ENCODE measurements at places on chromosomes 6 and 20.
A peak's percentile ranks its signal among the peaks of the same experiment; 100 is the strongest.

GRCh38 chr6:8082954-8083858 is 19.0 kb upstream of the BLOC1S5 start:
- no peak for DNase-seq

- no peak for DNase-seq
These were observed 132.0 kb upstream of the JAG1 start for GRCh38 chr20:10805764-10806163.

GRCh38 chr6:155260686-155261085 is 3.1 kb upstream of the CLDN20 start:
- no peak for DNase-seq

DNA sequence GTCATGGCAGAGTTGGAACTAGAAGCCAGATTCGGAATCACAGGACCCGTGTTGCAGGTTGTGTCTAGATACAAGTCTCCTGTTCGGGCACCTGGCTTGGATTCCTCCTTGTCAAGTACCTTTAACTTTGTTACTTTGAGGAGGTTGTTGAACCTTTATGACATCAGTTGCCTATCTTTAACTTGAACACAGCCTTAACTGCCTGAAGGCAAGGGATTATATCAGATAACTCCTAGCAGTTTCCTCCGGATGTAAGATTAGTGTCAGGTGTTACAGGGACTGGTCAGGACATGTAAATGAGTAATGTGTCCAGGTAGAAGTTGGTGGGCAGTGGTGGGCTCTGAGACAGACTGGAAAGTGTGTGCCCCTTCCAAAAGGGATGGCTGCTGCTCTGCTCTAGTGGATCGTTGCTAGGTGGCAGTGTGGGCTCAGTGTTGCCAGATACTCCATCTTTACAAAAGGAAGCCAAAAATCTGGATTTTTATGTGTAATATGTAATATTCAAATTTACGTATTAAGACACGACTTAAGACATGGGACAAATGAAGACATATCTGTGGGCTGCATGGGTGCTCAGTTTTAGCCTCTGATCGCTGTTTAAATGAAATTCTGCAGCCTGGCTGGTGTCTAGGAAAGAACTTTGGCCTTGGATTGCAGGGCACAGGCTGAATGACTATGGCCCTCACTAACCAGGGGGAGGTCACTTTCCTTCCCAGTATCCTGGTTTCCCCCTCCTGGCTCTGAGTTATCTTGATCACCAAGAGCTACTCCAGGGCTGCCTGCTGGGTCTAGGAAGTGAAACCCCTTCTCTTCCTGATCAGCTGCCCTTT is 27.1 kb downstream of the CHMP4B start:
- DNase-seq: no peak

GRCh38 chr20:50215926-50216325 is 25.3 kb downstream of the CEBPB start:
- no peak for DNase-seq

- DNase-seq: no peak
These were observed 71.8 kb upstream of the TMEM181 start for GRCh38 chr6:158488065-158488464.

GRCh38 chr6:28817808-28818145 is 106.0 kb downstream of the TRIM27 start:
- DNase-seq: no peak

GRCh38 chr20:51570739-51571459 is 28.4 kb upstream of the NFATC2 start:
- no peak for DNase-seq

- no peak for DNase-seq
These were observed 41.2 kb downstream of the EIF2S2 start for GRCh38 chr20:34070859-34071258.

DNA sequence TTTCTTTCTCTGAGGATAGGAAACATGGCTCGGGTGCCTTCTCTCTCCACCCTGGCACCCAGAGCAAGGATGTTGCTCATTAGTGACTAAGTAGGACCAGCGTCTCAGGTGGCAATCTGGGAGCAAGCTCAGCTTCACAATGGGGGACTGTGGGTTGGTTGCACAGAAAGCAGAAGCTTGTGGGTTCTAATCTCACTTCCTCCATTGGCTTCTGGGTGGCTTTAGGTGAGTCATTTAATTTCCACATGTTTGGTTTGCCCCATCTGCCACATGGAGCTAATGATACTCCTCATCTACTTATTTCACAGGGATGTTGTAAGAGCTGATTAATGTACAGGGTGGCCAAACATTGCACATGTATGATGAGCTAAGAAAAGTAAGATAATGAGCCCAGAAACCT is 54.8 kb upstream of the AKIRIN2 start:
- no peak for DNase-seq

- DNase-seq: peak; percentile 39
These were observed 51.3 kb upstream of the GLP1R start for GRCh38 chr6:38997128-38997761.

DNA sequence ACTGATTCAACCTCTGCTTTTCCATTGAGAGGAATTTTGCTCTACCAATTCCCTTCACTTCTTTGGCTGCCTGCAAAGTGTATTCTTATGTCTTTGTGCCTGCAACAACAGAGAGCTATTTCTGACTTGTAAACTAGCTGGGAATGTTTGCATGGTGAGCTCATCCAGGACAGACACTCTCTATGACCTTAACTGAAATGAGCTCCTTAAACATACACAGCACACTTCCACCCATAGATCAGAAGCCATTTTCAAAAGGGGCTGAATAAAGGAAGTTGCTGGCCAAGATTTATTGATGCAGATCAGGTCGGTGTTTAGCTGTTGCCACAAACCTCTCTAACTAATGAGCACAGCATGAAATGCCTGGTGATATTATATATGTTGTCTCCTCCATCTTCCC is 377.7 kb downstream of the BTBD9 start:
- peak; percentile 35 for DNase-seq

GRCh38 chr20:44120676-44121425 is 66.1 kb downstream of the JPH2 start:
- DNase-seq: no peak

DNA sequence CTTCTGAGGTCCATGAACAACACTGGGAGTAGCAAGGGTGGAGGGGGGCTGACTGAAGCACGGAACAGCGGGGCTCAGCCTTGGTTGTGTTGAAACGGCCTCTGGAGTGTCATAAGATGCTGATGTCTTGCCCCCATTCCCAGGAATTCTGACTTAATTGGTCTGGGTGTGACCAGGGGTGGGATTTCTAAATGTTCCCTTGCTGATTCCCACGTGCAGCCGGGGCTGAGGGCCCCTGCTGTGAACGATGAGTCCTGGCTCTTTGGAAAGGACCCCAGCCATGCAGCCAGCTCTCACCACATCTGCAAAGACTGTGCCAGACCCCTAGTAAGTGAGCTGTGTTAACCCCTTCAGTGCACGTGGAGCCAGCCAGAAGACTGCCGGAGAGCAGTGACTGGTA is 28.6 kb upstream of the FAM50B start:
- no peak for DNase-seq

DNA sequence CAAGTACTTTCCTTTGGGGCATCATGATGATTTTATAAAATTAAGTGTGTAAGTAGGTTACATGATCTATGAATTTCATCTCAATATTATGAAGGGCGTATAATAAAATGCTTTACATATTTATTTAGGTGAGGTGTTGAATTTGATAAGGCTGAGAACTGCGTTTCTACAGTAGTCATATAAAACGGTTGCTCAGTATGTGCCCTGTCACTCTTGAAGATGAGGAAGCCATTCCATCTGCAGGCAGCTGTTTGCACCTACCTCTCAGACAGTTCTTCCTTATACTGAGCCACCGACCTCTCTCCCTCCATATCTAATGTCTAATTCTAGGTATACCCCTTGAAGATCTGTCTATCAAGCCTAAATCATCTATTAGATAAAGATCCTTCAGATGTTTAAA is 16.1 kb downstream of the NCOA7 start:
- DNase-seq: no peak

DNA sequence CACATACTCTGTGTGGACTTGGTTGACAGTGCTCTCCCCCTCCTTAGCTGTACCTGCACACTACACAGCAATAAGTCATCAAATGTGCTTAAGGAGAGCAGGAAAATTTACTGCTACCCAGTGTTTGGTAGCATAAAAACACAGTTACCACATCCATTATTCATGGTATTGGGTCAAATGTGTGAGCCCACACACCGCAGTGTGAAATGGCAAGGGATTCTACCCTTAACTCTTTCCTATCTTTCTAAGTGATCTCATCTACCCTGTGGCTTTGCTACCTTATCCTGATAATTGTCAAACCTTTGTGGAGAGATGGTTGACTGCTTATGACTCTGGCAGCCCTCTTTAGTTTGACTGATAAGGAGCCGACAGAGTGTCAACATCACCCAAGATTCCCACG is 47.6 kb downstream of the STX11 start:
- no peak for DNase-seq

DNA sequence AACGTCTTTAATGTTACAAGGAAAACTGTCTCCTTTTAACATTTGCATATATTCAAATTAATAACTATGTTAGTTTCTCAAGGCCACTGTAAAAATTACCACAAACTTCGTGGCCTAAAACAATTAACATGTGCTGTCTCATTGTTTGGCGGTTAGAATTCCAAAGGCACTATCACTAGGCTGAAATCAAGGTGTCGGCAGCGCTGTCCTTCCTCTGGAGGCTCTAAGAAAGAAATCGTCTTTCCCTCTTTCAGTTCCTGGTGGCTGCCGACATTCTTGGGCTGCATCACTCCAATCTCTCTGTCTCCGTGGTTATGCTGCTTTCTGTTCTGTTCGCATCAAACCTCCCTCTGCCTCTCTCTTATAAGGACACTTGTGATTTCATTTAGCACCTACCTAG is 4.2 kb downstream of the TPD52L1 start:
- no peak for DNase-seq

- peak; percentile 63 for DNase-seq
These were observed 3.0 kb downstream of the ARID1B start for GRCh38 chr6:156780102-156780641.

- DNase-seq: no peak
These were observed 473.5 kb upstream of the SPTLC3 start for GRCh38 chr20:12535316-12535715.

DNA sequence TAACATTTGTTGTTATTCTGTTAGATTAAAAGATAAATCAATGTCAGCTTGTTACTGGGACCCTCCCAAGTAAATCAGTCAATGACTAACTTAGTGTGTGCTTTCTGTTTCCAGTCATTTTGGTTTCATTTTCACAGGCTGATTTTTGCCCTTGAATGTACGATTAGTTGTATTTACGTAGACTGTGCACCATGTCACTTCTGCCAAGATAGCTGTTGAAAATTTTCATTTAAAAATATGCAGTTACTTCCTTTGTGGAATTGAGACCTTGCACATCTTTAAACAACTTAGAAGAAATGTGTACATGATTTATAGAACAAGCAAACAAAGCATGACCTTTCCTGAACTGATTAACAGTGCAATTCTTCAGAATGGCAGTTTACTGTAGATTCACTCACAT is 944.8 kb upstream of the CITED2 start:
- no peak for DNase-seq

DNA sequence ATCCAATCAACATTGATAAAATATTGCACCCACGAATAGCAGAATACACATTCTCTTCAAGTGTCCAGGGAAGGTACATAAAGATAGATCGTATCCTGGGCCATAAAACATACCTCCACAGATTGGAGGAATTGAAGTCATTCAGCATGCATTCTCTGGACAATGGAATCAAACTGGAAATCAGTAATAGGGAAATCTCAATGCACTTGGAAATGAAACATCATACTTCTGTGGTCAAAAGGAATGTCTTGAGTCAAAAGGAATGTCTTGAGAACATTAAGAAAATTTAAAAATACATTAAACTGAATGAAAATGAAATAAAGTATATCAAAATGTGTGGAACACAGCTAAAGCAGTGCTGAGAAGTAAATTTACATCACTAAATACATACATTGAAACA is 138.8 kb downstream of the TFAP2A start:
- DNase-seq: no peak

DNA sequence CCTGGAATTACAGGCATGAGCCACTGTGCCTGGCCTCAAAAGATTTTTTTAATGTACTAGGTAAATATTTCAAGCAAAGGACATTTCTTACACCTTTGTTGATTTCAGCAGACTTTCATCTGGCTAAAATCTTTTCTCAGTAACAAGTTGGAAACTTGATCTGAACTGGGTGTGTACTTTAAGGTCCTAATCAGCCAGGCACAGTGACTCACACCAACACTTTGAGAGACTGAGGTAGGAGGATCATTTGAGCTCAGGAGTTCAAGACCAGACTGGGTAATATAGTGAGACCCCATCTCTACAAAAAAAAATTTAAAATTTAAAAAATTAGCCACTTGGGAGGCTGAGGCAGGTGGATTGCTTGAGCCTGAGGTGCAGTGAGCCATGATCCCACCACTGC is 7.0 kb upstream of the RALGAPA2 start:
- DNase-seq: no peak

DNA sequence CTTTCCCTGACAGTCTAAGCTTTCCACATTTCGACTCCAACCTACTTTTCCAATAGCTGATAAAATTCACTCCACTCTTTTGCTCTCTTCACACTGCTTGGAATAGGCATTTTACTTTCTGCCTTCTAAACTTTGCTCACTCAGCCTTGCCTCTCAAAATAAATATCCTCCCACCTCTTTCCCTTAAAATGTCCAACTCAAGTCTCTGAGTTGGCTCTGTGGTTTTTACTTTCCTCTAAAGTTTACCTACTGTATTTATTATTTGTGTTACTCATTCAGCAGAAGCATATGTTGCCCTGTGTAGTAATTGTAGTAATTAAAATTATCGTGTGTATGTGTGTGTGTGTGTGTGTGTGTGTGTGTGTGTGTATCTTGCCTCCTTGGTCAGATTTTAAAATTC is 20.0 kb upstream of the CDYL start:
- DNase-seq: no peak

DNA sequence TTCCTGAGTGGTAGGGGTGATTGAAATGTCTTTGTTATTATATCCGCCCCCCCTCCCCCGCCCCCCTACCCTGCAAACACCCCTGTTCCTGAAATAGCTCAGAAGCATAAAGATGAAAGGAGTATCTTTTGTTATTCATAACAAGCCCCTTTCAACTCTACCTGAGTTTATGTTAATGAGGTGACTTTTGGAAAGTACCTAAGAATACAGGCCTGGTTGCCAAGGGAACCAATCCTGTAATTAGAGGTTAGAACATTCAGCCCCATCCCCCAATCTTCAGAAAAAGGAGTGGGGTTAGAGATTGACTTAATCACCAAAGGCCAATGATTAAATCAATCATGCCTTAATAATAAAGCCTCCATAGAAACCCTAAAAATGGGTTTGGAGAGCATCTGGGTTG is 979.2 kb upstream of the GJE1 start:
- DNase-seq: no peak

GRCh38 chr6:158040051-158040803 is 58.6 kb downstream of the SYNJ2 start:
- DNase-seq: no peak

DNA sequence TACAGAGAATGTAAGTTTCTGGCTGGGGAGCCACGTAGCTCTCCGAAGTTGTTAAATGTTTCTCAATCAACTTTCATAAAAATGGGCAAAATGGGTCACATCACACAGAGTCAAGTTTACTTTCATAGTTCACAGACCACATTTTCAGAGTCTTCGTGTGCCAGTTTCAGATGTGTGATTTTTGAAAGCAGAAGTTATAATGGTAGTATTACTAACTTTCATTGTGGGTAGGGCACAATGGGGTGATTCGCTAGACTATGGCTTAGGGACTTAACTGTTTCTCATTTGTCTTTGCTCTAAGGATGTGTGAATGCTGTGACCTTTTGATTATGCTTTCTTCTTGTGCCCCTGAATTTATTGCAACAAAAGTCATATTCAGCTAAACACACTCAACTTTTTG is 109.0 kb upstream of the SUPT3H start:
- no peak for DNase-seq

- DNase-seq: no peak
These were observed 48.2 kb downstream of the TSHZ2 start for GRCh38 chr20:53020376-53020775.

All from neuronal stem cell (in vitro differentiated cells).